ENCODE measurements at places on chromosomes 11 and 22.

DNA sequence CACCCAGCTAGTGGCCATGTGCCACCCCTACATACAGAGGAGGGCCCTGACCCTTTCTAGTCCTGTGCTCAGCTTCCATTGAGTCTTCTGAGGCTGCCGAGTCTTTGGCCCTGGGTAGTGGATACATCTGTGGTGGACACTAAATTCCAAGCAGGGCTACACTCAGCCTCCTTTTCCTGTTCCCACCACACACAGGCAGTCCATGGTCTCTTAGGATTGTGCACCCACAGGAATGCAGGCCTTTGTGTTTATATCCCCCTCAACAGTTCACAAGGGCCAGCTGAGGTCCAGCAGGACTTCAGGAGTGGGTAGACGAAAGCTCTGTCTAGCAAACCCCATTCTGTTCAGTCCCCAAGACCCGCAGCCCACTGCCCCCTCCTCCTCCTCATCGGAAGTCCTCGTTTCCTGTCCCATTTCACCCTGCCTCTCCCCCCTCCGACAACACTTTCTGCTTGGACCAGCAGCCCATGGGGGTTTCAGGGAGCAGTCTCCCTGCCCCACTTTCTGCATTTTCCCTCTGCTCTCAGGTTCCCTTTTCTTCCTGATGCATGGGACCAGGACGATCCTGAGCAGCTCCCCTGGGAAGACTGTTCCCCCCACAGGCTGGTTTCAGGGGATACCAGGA lies 91.8 kb downstream of the SWAP70 start:
- no peak for DNase-seq

GRCh38 chr11:97742717-97743116 lies 1278.0 kb upstream of the CNTN5 start:
- DNase-seq, result no peak

DNA sequence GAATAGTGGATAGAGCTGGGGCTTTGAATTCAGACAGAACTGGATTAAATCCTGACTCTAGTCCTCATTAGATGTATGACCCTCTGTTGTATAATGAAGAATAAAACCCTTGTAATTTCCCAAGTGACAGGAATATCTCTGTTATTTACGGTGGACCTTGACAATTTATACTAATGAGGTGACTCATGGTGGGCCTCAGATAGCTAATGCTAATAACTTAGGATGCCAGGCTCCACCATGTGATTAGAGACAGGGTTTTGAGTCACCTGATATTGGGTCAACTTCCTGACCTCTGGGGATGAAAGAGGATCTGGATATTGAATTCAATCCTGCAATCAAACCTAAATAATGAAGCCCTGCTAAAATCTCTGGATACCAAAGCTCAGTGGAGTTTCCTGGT lies 33.6 kb downstream of the OSBP start:
- no peak for DNase-seq

DNA sequence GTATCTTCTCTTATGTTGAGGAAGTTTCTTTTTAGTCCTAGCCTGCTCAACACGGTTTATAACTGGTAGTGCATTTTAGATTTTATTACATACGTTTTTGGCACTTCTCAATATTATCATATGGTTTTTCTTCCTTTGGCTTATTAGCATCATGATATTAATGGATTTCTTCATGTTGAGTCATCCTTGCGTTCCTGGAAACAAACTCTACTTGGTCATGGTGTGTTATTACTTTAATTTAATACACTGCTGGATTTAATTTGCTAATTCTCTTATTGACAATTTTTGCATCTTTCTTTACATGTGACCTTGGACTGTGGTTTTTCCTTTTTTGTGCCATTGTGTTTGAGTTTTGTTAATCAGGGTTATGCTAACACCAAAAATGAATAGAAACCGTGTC lies 20.5 kb downstream of the IGF2 start:
- no peak for DNase-seq

- DNase-seq, result no peak
Measured at GRCh38 chr22:49728570-49729271, 99.0 kb downstream of the BRD1 start.
